ENCODE measurements at places on chromosomes 11 and 22. TPM values are rescaled to one million over a fixed set of nuclear protein-coding genes. Genes with fewer than 3 reads are reported as not detected.

DNA sequence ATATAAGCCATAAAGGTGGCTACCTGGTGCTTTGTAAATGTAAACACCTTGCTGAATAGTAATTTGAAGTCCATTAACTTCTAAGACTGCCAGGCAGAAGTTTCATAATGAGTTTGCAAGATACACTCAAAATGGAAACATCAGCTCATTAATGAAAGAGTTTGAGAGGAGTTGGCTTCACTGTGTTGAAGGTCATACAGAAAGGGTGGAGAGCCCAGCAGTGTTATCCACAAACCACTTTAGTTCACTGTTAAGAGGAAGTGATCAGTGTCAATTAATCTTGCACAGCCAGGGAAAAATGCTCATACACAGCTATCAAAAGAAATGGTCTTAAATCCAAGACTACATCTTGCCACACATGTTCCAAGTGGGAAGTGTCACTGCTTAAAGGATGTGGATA lies 689.4 kb downstream of the JRKL start:
- no peak for DNase-seq

- DNase-seq: no peak
Observed at GRCh38 chr11:12606597-12606996, 67.6 kb upstream of the TEAD1 start.

- no peak for DNase-seq
Observed at GRCh38 chr11:124153821-124154220, 29.3 kb upstream of the OR10D3 start.

DNA sequence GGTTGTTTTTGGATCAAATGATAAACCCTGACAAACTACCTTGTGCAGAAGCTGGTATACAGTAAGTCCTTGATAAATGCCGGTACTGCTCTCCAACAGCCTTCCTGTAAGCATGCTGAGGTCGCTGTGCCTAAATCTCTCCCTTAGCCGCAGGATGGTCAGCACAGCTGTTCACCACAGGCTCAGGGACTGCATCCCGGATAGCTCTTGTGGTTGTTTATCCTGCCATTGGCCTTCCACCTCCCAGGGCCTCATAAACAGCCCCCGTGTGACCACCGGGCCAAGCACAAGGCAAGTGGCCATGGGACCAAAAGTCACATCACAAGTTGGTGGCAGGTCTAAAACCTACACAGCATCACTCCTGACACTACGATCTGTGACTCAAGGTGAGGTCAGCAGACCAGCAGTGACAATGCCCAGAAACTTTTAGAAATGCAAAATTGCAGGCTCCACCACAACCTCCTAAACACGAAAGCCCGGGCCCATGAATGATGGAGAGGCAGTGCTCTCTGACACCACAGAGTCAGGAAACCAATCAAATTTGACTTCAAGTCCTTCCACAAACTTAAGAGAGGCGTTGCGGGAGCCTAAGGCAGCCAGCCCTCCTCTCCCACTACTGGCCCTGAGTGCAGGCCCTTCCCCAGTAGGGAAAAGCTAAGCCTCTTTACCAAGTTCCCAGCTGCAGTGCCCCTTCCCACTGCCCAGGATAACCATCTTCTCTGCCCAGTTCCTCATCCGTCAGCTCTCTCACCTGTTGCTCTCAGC lies 3.9 kb downstream of the SPATA19 start:
- DNase-seq: no peak

DNA sequence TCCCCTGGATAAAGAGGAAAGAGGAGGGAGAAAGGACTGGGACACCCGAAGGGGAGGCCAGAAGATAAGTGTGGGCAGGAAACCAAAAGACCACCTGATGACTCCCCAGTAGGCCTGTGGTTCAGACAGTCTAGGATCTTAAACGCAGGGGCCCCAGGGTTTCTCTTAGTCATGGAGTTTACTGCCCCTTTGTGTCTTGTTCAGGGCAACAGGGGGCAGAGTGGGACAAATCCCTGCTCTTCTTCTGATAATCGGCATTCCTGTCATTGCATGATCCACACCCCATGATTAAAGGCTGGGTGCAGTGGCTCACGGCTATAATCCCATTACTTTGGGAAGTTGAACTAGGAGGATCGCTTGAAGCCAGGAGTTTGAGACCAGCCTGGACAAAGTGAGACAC lies 4.7 kb upstream of the TMPRSS13 start:
- DNase-seq: no peak

DNA sequence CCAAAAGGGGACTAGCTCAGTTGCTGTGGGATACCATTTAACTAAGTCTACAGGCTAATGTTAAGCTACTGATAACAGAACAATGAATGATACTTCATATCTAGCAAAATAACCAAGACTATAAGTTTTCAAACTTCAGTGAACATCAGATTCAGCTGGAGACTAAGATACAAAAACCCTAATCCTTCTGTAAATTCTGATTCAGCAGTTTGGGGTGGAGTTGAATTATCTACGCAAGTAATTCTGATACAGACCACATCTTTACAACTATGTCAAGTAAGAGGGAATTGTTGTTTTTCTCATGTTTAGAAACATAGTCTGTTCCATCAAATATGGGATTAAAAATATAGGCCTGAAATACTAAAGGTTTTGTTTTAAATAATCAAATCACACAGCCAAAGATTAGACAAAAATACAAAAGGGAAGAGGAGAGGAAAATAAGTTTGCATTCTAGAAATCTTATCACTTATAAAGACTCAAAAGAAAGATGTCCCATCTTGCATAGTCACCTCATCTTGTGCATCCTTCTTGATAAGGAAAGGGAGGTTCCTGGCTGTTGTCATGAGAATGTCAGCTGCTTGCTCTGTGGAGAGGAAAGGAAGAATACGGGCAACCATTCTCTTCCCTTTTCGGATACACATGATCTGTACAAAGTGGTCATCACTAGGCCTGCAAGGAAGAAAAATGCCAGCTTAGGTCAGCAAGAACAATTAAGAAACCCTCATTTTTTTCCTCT lies 21.4 kb downstream of the PATL1 start:
- no peak for DNase-seq

GRCh38 chr11:107598225-107599139 lies 7.5 kb downstream of the ELMOD1 start:
- DNase-seq: no peak

DNA sequence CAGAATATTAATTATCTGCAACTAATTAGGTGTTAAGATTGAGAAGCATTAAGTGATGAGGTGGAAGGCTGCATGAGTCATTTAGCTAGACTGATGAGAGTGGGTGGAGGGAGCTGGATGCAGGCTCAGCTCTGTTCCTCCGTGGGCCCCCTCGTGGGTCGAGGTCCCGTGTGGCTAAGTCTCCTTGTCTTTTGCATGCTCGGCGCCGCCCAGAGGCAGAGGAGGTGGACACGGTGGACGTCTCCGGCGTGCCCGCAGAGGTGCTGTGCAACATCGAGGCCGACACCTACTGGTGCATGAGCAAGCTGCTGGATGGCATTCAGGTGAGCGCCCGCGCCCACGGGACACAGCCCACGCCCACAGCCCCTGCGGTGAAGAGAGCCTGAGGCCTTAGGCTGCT lies 211.6 kb downstream of the TBC1D22A start:
- no peak for DNase-seq

DNA sequence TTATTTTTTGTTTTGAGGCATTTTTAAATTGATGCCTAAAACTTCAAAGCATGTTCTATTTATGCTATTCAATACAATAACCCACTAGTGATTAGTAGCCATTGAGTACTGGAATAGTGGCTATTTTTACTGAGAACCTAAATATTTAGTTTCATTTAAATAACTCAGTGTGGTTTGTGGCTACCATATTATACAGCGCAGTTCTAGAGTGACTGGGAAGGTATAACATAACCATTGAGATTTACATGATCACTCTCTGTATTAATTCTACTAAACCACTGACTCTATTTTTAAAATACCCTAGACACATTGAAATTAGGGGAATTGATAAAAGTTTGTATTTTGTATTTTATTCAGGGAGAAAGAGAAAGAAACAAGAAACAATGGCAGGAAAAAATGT lies 441.2 kb downstream of the CNTN5 start:
- no peak for DNase-seq

GRCh38 chr11:71999798-72000197 lies 1.1 kb downstream of the IL18BP start:
- no peak for DNase-seq

DNA sequence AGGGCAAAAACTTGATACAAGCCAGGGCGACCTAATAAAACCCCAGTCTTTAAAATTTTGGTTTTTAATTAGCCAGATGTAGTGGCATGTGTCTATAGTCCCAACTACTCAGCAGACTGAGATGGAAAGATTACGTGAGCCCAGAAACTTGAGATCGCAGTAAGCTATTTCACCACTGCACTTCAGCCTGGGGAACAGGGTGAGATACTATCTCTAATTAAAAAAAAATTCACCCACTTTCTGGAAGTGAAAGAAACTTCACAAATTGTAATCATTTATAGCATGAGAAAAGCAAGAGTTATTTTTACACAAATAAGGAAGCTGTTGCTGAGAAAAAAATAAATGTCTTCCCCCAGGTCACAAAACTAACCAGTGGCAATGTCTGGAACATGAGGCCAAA lies 882 bp upstream of the GLYATL2 start:
- DNase-seq: no peak

GRCh38 chr11:72637198-72637597 lies 37.0 kb downstream of the PDE2A start:
- no peak for DNase-seq

- no peak for DNase-seq
Observed at GRCh38 chr11:1353383-1354124, 36.2 kb upstream of the BRSK2 start.

DNA sequence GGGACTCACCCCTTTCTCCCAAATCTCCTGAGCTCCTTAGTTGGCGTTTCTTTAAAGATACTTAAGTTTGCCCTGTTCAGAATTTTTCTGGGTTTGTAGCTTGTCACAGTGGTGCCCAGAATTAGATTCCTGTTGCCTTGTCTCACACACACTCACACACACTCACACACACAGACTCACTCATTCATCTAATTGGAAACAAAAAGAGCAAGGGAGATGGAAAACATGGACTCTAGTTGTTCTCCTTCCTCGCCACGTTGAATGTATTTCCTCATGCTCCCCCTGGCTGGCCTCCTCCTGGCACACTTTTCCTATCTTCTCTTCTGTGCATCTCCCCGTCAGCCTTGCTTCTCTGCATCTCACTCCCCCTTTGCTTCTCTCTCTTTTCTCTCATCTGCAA lies 752.3 kb downstream of the NTM start:
- DNase-seq: no peak

Gene FAM89B
- 64.0 TPM for total RNA-seq

Gene B4GALNT4
- total RNA-seq: 13.9 TPM

Gene KRTAP5-2
- total RNA-seq: not detected

Gene KRTAP5-7
- total RNA-seq: not detected

Gene CCDC81
- total RNA-seq: not detected
